Activated T-helper 1 cell treated with anti-CD3 and anti-CD28 coated beads, Interleukin-12 subunit alpha, Interleukin-12 subunit beta, Interleukin-2, Interleukin-4 antibody, amounts not matched to agents 30 ng/mL and 10 ng/mL and 1 ng/mL, durations not matched to agents 14 hours and 24 hours and 36 hours (primary cell): ENCODE measurements at places on chromosomes 7 and 10. TPM values are rescaled to one million over a fixed set of nuclear protein-coding genes. Genes with fewer than 3 reads are reported as not detected.

DNA sequence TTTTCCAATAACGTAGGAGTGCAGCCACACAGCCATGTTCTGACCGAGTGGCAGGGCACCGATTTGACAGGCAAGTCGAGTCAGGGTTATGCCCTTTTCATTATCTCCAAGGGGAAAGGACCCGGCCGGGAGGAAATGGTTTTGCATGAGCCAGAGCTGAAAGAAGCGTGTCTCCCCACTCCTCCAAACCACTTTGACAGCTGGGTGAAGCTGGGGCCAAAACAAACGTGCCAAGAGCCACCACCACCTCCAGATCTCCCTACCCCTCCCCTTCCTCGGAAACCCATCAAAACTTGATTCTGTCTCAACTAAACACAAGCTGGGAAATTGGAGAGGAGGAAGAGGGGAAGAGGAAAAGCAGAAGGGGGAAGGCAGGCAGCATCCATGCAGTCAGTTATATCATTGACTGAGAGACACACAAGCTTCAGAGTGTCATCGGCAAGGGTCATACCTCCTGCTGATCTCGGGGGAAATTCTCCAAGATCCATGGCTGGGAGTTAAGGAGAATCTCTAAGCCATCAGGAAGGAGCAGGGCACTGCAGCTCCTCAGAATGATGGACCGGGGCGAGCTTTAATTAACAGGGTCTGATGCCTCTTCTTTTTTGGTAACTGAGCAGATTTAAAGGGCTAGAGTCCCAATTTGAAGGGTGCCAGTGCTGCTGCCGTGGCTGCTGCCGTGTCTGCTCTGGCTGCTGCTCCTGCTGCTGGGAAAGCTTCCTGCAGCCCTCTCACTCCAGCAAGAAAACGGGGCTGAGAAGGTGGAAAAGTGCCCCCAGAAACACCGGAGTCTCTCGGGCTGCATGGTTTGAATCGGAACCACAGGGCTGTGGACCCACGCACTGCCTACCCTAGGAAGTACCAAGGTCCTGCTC is 34.7 kb upstream of the CALN1 start:
- H3K4me3 ChIP-seq = no peak overlapping the region
- no peaks in the 10 kb centered on the region for H3K4me1 ChIP-seq
- no peak overlapping the region for H3K27ac ChIP-seq
- no peak for DNase-seq

- no peak overlapping the region for H3K27ac ChIP-seq
- H3K4me3 ChIP-seq = no peak overlapping the region
- no peaks in the 10 kb centered on the region for H3K4me1 ChIP-seq
- no peaks in the 10 kb centered on the region for H3K36me3 ChIP-seq
- DNase-seq = no peak
These were observed 252.3 kb downstream of the CSTF2T start for GRCh38 chr10:51447119-51447518.

DNA sequence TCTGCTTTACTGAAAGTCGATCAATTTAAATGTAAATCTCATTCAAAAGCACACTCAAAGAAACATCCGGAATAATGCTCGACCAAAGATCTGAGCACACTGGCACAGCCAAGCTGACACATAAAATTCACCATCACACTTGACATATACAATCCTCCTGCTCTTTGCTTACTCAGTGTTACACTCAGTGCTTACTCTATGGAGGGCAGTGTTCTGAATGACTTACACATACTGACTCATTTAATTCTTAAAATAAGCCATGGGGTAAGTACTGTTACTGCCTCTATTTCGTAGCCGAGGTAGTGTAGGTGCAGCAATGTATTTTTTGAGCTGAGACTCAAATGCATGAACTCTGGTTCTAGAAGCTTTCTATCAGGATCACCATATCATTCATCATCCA is 421.5 kb upstream of the LRRN3 start:
- no peaks in the 10 kb centered on the region for H3K4me1 ChIP-seq
- no peak for DNase-seq
- no peaks in the 10 kb centered on the region for H3K27me3 ChIP-seq

The TAS2R4 gene
- 0.78 and 0.86 TPM in 2 replicates for total RNA-seq
